ENCODE measurements at places on chromosomes 3 and 15.

DNA sequence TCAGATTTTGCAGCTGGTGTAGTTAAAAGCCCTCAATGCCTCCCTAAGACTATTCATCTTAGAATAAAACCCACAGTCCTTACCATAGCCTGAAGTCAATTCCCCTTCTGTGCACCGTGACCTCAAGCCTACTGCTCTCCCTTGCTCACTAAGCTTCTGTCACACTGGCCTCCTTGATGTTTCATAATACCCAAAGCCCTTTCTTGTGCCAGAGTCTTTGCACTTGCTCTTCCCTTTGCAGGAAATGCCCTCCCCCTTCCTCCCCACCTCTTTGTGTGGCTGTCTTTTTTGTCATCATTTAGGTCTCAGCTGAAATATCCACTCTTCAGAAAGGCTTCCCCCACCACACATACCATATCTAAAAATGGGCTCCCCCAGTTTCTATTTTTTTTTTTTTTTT, 4.2 kb upstream of the PLEKHO2 start:
- DNase-seq: no peak

DNA sequence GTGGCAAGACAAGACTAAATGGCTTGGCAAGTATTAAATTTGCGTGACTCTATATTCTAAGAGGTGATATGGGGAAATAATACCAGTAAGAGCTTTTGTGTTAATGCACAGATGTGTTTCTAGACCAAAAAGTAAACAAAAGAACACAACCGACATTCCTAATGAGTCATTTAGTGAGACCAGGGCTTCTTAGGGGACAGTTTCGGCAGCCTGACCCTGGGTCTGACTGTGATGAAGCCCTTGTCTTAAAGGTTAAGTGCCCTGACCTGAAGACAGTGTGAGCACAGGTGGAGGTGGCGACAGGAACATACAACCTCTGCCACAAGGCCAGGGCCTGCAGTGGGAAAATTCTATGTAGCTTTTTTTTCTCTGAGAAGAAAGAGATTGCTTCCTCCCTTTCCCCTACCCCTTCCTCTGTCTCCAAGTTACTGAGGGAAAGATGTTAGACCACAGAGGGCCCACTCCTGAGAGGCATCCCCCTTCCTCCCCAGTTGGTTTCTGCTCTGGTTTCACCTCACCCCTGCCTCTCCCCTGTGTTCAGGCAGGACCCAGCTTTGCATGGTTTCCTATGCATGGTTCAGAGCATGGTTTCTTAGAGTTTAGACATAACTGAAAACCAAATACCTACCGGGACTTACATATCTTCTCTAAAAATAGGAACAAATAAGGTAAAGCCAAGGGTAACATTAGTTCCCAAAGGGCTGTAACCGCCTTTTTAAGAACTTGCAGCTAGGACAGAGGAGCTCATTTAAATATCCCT, 24.8 kb upstream of the CMTM7 start:
- DNase-seq: no peak

DNA sequence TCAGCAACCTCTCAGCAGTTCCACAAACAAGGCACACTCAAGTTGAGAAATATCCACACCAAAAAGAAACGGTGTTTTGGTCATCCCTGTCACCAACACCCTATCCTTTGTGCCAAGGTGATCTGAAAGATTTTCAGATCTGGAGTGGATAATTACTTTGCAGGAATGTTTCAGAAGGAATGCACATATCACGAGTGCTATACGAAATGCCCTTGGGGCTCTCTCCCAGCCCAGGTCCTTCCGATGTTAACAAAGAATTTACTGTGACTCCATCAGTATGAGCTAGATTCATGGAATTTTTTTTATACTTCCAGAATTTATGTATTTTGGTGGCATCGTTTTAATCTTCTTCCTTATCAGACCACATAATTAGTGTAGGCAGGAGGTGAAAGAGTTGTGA, 105.0 kb downstream of the GRM7 start:
- DNase-seq: no peak

GRCh38 chr3:18739099-18739433, 313.9 kb upstream of the SATB1 start:
- no peak for DNase-seq

- DNase-seq: no peak
Observed at GRCh38 chr3:53834429-53835095, 11.7 kb downstream of the CHDH start.

GRCh38 chr3:61828880-61829721, 267.7 kb downstream of the PTPRG start:
- DNase-seq: no peak

DNA sequence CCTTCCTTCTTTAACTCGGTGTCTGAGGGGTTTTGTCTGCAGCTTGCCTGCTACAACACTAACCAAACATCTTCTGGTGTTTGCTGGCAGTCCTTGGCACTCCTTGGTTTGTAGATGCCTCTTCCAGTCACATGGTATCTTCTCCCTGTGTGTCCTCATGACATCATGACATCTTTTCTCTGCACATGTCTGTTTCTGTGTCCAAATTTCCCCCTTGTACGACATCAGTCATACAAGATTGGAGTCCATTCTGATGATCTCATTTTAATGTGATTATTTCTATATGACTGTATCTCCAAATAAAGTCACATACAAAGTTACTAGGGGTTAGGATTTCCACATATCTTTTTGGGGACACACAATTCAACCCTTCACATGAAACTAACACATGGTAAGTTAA, 152.3 kb upstream of the LRRN1 start:
- no peak for DNase-seq
